ENCODE measurements at places on chromosomes 16 and 17.
A peak's percentile ranks its signal among the peaks of the same experiment; 100 is the strongest.

- peak; percentile 63 for DNase-seq
These were observed 932 bp downstream of the ZNF267 start for GRCh38 chr16:31874366-31875111.

DNA sequence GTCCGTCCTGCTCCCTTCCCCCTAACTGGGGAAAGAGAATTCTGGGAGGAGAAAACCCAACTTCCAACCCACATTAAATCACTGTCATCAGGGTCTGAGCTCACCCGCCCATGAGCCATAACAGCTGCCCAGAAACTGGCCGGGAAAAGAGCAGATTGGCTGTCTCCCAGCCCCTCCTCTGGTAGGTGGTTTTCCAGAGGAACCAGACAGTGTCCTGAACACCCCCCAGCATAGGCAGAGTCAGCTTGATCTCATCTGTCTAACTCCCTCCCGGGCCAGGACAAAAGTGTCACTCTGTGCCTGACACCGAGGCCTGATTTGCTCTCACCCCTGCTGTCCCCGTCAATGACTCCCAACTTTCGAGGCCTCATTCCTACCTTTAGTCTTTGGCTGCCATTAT lies 197.0 kb downstream of the AXIN2 start:
- DNase-seq: no peak

GRCh38 chr17:80938556-80938955 lies 53.1 kb upstream of the CHMP6 start:
- peak; percentile 77 for DNase-seq

DNA sequence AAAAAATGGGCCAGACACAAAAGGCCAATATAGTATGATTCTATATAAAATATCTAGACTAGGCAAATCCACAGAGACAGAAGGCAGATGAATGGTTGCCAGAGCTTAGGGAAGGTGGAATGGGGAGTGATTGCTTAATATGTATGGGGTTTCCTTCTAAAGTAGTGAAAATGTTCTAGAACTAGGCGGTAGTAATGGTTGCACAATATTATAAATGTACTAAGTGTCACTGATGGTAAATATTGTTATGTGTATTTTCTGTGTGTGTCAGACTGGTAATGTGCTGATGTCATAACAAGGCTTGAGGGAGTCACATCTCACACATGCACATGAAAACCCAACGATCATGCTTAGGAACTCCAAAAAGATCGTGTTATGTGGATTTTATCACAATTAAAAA lies 106.9 kb upstream of the SIAH1 start:
- no peak for DNase-seq

- no peak for DNase-seq
These were observed 5.0 kb downstream of the CHMP6 start for GRCh38 chr17:80996422-80997305.

All from GF-D8 (cell line).